ENCODE measurements at places on chromosomes 13 and 19.

GRCh38 chr13:99542788-99543406 is 41.6 kb downstream of the TM9SF2 start:
- DNase-seq, result no peak

- DNase-seq, result no peak
Observed at GRCh38 chr13:31330236-31330635, 130.5 kb downstream of the B3GLCT start.

GRCh38 chr19:48817585-48818124 is 6.8 kb upstream of the BCAT2 start:
- no peak for DNase-seq

DNA sequence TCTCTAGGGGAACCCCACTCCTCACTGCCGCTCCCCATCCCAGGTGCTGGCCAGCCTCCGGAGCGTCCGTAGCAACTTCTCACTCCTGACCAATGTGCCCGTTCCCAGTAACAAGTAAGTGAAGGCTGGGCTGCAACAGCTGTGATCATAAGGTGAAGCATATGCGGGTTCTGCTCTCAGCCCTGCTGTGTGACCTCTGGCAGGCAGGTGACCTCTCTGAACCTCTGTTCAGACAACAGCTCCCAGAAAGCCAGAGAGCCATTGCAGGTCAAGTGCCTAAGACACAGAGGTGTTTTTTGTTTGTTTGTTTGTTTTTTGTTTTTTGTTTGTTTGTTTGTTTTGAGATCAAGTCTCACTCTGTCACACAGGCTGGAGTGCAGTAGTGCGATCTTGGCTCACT is 28.7 kb downstream of the PDE4A start:
- DNase-seq, result no peak

GRCh38 chr19:58227964-58228584 is 640 bp upstream of the ZNF544 start:
- no peak for DNase-seq

DNA sequence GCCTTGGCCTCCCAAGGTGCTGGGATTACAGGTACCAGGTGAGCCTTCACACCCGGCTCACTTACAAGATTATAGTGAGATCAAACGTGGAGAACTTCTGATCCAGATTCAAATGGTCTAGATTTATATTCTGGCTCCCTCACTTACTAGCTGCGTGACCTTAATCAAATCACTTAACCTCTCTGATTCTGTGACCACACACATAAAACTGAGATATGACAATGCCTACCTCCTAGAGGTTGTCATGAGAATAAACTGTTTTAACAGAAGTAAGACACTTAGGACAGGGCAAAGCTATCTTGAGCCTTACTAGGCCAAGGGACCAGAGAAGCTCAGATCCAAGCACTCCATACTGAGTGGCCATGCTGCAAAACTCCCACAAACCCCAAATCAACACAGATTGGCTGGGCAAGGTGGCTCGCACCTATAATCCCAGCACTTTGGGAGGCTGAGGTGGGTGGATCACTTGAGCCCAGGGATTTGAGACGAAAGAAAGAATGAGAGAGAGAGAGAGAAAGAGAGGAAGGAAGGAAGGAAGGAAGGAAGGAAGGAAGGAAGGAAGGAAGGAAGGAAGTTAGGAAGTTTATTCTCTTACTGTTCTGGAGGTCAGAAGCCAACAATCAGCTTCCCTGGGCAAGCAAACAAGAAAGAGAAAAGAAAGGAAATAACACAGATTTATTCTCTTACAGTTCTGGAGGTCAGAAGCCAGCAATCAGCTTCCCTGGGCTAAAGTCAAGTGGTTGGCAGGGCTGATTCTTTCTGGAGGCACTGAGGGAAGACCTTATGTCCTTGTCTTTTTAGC is 46.1 kb upstream of the MAP3K10 start:
- no peak for DNase-seq

GRCh38 chr19:1863328-1863637 is at the start of gene KLF16:
Gene KLF16, minus strand, starts transcription at chr19:1863579. Its CDS starts 82 bp downstream, at chr19:1863497.
- no peak for DNase-seq

DNA sequence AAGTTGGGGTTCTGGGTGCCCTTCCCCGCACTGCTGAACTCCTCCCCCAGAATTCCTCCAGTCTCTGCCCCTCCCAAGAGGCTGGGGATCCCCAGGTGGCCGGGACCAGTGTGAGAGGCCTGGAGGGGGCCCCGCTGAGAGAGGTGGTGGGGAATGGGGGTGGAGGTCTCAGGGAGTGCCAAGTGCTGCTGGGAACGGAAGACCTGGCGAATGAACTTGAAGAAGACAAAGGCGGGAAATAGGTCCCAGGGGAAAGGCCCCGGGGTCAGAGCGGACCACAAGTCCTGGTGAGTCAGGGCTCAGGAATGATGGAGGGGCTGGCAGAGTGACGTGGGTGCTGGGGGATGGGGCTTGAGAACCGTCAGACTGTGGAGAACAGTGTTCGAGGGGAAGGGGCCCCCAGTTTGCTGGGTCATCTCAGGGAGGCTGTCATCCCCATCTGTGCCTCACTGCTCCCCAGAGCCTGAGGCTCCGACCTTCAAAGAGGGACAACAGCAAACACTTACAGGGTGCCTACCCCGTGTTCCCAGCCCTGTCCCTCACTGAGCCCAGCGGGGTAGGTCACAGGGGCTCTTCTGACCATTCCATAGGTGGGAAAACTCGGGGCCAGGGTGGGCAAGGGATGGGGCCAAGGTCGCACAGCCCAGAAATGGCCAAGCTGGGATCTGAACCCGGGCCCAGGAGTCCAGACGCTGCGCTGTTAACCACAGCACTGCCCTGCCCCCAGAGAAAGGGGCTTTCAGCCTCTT is 16.0 kb upstream of the SEMA6B start:
- DNase-seq, result peak; percentile 98

DNA sequence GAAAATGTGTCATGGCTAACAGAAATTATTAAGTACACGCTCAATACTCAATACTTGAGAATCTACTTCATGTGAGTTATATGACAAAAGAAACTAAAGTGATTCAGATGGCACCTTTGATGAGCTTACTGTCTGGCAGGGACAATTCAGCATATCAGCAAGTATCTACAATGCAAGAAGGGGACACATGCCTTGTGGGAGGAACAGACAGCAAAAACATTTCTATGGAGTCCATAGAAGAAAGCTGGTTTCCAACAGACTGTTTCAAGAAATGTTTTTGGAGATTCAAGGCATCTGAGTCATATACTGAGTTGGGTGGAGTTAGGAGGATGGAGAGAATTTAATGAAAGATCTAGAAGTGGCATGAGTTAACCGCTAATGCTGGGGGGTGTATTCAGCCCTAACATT is 54.7 kb downstream of the MBNL2 start:
- no peak for DNase-seq

DNA sequence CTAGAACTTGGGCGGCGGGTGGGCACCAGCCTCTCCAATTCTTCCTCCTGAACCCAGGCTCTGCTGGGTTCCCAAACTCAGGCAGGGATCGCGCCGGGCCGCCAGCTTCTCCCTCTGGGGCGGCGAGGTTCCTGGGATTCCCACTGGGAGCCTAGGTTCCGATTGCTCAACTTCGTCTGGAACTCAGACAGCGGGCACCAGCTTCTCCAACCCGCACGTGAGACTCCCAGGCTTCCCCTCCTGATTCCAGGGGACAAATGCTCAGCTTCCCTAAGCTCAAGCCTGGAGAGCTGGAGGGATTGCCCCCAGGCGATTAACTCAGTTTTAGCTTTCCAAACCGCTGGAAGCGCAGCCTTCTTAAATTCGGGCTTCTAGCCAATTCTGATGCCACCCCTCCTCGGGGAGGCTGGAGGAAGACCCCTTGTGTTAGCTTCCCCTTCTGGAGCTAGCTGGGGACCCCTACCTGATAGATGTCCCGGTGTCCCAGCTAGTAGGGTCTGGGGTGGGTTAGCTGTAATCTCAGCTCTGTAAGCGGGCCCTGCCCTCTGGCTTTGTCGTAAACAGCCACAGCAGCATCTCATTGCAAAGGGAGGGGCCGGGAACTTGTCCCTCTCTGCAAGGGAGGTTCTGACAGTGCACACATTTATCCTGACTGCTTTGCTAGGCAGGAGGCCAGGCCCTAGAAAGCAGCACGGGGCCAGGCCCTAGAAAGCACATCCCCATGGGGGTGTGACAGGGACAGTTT is 671 bp downstream of the MCOLN1 start:
- no peak for DNase-seq

DNA sequence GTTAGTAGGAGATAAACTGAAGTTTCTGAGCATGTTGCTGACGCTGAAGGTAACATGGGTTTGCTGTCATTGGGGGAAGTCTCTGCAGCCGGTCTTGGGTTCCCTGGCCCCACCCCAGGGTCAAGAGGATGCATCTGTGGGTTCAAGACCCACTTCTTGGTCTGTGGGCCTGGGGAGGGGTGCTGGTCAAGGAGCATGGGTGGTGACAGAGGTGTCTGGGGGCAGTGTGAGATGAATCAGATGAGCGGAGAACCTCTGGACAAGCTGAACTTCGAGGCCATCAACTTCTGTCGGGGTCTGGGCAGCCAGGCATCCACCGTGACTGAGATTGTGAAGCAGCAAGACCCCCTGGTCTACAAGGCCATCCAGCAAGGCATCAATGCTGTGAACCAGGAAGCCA is 51.9 kb downstream of the ACSBG2 start:
- DNase-seq, result no peak

DNA sequence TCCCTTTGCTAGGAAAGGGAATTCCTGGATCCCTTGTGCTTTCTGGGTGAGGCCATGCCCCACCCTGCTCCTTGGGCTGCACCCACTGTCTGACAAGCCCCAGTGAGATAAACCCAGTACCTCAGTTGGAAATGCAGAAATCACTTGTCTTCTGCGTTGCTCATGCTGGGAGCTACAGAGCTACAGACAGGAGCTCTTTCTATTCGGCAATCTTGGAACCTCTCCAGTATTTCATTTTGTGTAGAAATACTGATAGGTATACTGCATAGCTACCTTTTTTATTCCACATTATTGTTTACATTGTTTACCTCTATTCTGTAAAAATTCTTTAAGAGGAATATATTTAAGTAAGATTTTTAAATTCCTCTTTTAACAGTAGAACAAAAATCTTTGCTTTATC is 302.5 kb upstream of the SLITRK5 start:
- DNase-seq, result no peak

GRCh38 chr13:44764302-44764692 is 188.2 kb upstream of the TSC22D1 start:
- no peak for DNase-seq

DNA sequence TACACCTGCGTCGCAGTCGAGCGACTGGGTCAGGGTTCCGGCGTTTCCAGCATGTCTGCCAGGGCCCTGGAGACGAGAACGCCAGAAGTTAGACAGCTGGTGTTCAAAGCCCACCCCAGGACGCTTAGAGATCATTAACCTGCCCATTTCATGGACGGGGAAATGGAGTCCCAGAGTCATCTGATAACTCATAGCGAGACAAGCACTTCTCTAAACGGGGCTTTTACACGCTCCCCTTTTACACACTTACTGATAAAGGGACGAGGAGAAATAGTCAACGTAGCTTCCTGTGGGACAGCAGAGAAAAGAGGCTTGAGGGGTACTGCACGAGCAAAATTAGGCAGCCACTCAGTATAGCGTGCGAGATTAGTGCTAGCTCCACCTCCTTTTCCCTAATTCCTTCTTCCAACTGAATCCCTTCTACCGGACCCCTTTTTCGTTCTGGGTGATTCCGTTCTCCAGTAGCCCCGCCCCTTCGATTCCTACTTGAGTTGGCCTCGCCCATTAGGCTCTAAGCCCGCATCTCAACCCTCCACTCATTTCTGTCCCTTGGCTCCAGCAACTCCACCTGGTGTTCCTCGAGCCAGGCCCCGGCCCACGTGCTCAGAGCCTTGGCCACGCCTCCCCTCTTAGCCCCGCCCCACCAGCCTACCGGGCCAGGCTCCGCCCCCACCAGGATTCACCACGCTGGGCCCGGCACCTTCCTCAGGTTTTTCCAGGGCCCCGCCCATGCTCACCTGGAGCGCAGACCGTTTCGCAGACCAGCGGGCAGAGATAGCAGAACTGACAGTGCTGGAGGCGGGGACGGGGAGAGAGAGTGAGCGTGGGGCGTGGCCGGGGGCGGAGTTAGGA is 3.7 kb downstream of the HRC start:
- peak; percentile 31 for DNase-seq

DNA sequence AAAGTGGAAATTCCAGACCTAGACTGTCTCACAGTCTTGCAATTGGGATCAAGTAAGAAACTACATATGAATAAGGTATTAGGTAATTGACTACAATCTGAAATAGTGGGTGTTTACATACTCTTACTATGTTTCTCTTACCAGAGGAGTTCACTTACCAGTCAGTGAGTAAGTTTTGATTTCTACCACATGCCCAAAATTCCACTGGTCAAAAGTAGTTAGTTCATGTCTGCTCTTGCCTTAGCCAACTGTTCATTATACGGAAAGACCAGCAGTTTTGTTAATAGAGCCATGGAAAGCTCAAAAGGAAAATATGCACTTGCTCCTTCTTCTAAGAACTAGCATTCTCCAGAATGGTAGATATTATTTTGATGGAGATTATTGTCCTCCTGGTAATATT is 490.8 kb downstream of the RFC3 start:
- DNase-seq, result peak; percentile 40

GRCh38 chr13:97802213-97802612 is 151.3 kb upstream of the IPO5 start:
- no peak for DNase-seq

DNA sequence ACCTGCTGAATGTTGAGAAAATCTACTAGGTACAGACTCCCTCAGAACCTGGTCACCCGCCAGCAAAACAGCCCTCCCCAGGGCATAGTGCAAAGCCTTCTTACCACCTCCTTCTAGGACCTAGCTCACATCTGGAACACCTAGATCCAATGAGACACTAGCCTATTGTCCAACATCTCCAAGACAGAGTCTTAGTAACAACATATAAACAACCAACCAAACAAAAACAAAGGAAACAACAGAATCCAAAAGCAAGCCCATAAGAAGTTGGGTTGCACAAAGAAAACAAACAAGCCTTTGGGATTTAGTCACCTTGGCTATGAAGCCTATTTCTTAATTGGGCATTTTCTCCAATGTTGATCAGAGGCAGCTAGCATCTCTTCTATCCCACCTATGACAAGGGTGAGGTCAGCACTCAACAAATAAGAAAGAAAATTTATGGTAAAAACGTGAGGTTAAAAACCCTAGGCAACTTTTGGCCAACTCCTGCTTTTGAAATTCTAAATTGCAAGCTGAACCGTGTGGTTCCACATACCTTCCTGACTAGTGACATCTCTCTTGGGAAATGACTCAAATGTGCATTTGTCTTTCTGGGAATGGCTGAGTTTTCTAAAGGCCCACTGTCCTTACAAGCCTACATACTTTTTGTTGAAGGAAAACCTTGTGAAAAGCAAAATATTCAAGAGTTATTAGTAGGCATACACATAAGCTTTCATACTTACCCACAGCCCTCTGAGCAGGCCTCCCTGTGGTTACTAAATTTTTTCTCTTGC is 66.7 kb downstream of the FAM216B start:
- peak; percentile 93 for DNase-seq

GRCh38 chr13:94707400-94708021 is 4.8 kb downstream of the SOX21 start:
- DNase-seq, result no peak

DNA sequence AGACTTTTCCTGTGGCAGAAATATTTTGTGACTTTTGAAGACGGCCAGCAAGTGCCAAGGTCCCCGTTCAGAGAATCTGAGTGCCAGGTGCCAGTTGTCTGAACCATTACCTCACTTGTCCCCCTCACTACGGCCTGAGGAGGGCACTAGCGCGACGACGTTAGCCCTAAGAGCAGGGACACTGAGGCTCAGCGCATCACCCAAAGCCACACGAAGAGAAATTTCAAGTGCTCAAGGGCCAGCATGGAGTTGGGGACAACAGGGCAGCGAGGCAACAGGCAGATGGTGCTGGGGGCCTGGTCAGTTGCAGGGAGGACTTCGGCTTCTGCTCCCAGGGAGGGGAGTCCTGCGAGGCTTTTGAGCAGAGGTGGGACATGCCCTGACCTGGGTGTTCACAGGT is 9.5 kb upstream of the TYK2 start:
- no peak for DNase-seq
